ENCODE measurements at places on chromosomes 11 and 22. TPM values are rescaled to one million over a fixed set of nuclear protein-coding genes. Genes with fewer than 3 reads are reported as not detected.

Gene OR51A4
- total RNA-seq, result not detected

Gene MUC5B
- total RNA-seq, result 0.13 TPM

Gene SCGB1A1
- not detected for total RNA-seq

Gene CCDC73
- total RNA-seq, result not detected

Gene VSIG10L2
- total RNA-seq, result not detected

Gene RASSF10
- total RNA-seq, result not detected

Gene TMEM191C
- total RNA-seq, result 0.15 TPM

Gene DDI1
- not detected for total RNA-seq

Gene CD3E
- total RNA-seq, result 0.77 TPM

Gene TMEM223
- 18.2 TPM for total RNA-seq

Gene CNGA4
- total RNA-seq, result not detected

Gene CNTF
- total RNA-seq, result 1.9 TPM

DNA sequence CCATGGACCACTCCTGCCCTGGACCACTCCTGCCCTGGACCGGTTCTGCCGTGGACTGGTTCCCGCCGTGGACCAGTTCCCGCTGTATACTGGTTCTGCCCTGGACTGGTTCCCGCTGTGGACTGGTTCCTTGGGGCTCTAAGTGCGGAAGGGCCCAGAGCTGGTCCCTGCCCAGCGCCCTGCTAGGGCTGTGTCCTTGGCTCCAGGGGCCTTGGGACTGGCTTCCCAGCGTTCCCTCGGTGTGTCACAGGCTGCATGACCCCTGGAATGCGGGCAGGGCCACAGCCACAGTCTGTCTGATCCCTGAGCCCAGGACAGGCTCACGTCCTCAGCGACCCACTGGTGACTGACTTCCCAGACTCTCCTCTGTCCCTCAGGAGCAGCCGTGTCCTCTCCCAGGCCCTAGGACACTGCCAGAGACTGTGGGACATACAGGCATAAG lies 412.2 kb downstream of the TBC1D22A start:
- ATAC-seq, result peak; percentile 2

- no peak for ATAC-seq
Observed at GRCh38 chr11:63444160-63444559, 46.8 kb downstream of the PLAAT5 start.

DNA sequence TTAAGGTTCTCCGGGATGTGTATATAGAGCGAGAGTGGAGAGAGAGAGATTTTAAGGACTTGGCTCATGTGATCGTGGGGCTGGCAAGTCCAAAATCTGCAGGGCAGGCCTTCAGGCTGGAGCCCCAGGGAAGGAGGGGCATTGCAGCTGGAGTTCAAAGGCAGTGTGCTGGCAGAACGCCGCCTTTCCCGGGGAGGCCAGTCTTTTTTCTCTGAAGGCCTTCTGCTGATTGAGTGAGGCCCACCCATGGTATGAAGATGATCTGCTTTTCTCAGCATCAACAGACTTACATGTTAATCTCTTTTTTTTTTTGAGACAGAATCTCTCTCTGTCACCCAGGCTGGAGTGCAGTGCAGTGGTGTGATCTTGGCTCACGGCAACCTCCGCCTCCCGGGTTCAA lies 25.4 kb downstream of the FBLN1 start:
- no peak for ATAC-seq

GRCh38 chr11:63709336-63709884 lies 28.1 kb downstream of the RTN3 start:
- no peak for ATAC-seq

DNA sequence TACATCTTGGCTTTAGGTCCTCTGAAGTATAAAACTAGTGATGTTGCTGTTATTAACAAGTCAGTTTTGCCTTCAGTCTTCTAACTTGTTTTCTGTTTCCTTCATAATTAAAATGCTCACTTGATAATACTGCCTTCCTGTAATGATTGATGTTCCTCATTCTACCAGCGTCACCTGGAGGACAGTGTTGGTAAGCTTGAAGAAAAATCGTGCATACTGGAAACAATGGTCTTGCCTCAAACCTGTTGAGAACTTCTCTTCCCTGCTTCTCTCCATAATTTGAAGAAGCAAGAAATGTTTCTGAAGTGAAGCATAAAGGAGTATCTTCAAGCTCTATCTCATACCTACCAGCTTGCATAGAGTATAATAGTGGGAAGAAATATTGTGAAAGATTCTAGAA lies 3.0 kb downstream of the YWHAH start:
- no peak for ATAC-seq

DNA sequence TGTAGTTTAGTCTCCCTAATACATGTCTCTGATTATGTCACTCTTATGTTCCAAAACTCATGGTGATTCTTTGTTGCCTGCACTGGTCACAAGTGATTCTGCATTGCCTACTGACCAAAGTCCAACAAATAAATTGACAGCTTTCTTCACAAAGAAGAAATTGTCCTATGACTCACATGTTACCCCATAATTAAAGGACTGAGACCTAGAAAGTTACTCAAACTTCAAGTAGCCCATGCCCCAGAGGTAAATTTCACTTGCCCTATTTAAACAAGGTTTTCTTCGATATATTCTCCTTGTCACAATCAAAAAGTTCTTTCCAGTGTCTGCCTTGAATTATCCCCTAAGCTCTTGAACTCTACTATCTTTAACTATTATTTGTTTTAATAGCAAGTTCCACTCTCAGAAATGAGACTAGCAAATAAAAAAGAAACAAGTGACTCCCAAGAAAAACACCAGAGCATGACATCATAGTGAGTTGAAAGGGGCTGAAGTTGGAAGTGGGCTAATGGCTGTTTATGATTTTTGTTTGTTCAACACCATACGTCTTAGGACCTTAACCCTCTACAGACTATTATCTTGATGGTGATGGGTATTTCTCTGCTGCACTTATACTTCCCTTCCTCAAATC lies 94.5 kb upstream of the BLID start:
- peak; percentile 19 for ATAC-seq

DNA sequence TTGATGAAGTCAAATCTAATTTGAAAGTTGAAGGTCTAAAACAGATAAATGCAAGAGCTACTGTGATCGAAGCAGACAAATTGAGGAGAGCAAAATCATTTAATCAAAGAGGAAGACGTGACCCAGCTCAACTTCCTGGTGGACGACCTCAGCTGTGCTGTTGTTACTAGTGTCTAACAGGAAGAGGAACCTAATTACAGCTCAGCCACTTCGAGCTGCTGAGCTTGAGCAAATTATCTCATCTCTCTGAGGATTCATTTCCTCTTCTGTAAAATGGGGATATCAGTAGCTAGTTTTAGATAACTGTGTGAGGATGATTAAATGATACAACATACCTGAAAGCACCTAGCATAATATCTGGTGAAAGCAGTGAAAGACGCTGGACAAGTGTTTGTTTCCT lies 48.6 kb upstream of the OLFML1 start:
- no peak for ATAC-seq

- ATAC-seq, result no peak
Observed at GRCh38 chr11:124768914-124769313, 6.8 kb upstream of the ESAM start.

DNA sequence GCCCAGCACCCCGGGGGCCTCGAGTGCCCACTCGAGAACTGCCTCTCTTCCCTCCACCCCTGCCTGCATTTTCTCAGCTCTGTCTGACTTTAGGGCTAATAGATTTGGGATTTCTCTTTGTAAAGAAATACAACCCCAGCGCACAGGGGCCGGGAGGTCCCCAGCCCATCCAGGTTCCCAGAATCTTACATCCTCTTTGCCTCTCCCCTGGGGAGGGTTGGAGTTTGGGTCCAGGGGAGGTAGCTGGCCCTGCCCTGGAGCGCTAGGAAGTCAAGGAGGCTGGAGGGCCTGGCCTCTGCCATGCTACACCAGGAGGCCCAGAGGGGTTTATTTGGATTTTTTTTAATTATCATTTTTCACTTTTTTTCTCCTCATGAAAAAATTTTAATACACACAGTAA lies 65.7 kb upstream of the LMO1 start:
- no peak for ATAC-seq

- ATAC-seq, result peak; percentile 38
Observed at GRCh38 chr11:125192183-125192582, 27.6 kb downstream of the PKNOX2 start.

DNA sequence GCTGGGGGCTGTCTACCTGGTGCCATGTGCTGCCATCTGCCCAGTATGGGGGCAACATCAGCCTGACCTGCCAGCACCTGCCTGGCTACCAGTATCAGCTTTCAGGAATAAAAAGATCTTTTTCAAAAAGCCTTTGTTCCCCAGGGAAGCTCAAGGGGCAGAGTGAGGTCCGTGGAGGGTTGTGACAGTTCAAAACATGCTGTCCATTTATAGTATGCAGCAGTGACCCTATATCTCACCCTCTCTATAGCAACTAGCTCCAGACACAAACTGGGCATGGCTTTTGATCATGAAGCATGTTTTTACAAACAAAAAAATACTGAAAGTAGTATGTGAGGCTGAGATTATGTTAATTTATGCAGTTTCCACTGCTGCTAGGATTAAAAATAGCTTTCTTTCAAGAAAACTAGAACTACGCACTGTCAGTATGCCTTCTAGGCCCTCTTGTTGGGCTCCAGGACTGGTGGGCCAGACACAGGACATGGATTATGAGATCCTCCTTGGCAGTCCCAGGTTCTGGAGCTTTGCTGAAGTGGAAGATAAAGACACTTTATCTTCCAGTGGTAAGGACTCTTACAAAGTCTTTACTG lies 23.4 kb downstream of the NAV2 start:
- ATAC-seq, result no peak

DNA sequence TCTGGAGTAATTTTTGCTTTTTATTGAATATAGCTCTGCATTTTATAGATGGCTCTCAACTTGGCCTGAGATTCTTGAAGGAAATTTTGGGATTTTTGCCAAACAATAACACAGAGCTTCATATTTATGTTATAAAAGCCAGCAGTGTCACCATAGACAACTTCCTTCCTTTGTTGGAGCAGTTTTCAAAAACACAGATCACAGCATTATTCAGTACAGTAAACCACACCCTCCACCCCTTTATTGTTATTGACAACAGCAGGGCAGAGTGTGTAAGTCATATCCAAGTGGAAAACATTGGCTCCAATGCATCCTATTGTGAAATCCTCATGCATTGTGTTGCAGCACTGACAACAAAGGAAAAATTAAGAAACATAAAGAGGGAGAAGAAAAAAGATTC lies 62.6 kb upstream of the PRSS23 start:
- ATAC-seq, result no peak

- ATAC-seq, result no peak
Observed at GRCh38 chr11:123587044-123587443, 67.4 kb downstream of the SCN3B start.

DNA sequence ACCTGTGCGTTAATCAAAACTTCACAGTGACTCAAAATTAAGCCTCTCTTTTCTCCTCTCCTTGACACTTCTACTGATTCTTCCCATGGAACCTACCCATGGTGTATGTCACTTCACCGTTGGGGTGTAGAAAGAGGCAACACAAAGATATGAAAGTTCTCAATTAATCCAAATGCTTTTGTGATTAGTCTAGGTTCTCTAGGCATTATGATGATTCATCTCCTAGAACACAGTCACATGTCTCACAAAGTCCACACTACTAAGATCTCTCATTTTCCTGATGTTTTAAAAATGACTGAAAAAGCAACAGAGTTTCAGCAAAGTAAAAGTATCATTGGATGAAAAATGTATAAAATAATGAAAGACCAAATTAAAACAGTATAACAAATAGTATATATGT lies 13.7 kb upstream of the SCGB2A2 start:
- ATAC-seq, result no peak

DNA sequence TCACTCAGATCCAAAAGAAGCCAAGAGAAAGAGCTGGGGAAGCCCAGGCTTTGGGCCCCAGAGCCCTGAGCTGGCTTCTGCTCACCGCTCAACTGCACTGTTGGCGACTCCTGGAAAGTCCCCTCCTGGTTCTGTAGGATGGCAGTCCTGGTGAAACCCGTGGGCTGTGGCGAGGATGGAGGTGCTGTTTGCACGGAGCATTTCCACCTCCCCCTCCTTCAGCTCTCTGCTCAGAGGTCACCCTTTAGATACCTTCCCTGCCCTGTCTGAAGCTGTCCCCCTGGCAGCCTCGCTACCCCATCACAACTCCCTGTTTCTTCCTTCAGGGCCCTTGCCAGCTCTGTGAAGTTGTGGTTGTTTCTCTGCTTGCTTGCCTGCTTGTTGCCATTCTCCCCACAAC lies 97.8 kb downstream of the MYO18B start:
- no peak for ATAC-seq

DNA sequence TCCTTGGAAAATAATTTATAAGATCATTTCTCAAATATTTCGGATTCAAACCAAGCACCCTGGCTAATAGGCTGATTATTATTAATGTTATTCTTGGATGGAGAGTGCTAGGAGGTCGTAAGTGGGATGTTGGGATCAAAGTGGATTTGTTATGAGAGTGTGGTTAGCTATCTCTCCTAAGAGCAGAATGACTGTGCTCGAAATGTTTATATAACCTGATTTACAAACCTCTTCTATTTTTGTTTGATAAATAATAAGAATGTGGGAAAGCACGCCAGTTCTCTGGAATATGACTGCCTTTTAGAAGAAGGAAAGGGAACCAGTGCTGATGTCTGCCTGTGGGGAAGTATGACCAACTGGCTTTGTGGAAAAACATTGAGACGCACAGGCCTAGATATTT lies 527.5 kb downstream of the NTM start:
- ATAC-seq, result no peak

DNA sequence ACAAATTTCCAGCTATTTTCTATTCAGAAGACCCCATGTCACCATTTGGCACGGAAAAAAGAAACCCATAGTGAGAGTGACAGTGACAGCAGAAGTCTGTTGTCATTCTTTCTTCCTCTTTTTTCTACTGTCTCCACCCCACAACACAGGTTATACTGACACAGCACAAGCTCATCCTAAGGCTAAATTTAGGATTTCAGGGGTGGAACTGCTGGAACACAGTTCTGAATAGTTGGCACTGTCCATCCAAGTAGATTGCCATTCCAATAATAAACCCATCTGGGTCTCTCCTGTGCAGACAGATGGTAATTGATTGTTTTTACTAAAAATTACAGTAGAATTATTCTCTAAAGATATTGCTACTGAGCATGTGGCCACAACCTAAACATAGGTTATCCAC lies 95.2 kb upstream of the C11orf87 start:
- no peak for ATAC-seq

GRCh38 chr11:63462137-63462536 lies 28.8 kb downstream of the PLAAT5 start:
- ATAC-seq, result no peak

DNA sequence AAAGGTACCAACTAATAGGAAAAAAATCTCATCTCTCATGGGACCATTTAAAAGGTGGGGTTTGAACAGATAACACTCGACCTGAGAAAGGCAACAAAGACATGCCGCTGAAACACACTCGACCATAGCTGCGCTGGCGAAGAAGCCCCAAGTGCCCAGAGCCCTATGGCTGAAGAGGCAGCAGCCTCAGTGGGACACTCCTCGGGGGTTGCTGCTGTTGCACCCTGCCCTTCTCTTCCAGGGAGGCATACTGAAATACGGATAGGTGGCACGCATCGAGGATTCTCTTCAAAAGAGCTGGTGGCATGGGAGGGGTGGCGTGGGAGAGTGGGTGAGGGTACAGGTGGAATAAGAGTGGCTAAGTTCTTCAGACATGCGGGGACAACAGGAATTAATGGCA lies 18.5 kb upstream of the PHLDA2 start:
- no peak for ATAC-seq

GRCh38 chr22:45180146-45180679 lies 16.5 kb downstream of the NUP50 start:
- no peak for ATAC-seq

GRCh38 chr11:31968461-31969358 lies 122.2 kb upstream of the RCN1 start:
- no peak for ATAC-seq

All from gastroesophageal sphincter (tissue), 4 donors.